ENCODE measurements at places on chromosomes 7 and 10.

- no peak for DNase-seq
Observed at GRCh38 chr7:141356161-141356560, 195.0 kb upstream of the AGK start.

DNA sequence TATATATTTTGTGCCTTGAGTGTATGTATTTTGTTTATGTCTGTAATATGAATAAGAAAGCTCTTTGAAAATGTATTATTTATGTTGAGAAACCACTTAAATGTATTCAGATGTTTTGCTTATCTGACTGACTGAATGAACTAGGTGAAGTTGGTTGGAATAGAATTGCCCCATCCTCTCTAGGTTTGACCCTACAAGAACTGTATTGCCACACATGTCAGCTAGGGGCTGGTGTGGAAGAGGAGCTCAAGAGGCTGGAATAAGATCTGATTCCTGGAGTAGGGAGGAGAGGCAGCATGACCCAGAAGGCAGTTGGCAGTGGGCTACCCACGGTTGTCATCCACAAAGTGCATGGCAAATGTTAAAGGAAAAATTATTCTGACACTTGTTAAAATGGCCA, 9.1 kb downstream of the SSMEM1 start:
- no peak for DNase-seq

GRCh38 chr10:32982911-32983909, 25.2 kb upstream of the ITGB1 start:
- no peak for DNase-seq

DNA sequence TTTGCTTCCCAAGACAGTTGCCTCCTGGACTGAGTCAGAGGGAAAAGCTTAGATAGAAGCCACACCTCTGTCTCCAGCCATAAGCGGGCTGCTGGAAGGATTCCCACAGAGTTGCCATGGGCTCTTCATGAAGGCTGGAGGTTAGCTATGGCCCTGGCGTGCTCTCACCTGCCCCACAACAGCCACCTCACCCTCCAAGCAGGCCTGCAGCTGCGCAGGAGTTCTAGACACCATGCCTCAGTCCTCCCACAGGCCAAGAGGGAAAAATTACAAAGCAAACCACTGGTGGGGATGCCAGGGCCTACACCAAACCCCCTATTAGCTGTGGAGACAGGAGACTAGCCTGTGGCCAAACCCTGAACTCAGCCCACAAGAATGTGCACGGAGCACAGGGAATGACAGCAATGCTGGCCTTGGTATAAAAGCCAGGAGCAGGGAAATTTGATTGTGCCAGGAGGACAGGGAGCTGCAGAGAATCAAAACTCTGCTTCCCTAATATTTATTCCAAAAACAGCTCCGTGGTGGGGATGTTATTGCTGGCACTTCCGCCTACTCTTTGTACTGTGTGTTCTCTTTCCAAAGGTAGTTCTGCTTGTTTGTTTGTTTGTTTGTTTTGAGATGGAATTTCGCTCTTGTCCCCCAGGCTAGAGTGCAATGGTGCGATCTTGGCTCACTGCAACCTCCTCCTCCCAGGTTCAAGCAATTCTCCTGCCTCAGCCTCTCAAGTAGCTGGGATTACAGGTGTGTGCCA, 60.3 kb upstream of the STK17A start:
- DNase-seq, result no peak

DNA sequence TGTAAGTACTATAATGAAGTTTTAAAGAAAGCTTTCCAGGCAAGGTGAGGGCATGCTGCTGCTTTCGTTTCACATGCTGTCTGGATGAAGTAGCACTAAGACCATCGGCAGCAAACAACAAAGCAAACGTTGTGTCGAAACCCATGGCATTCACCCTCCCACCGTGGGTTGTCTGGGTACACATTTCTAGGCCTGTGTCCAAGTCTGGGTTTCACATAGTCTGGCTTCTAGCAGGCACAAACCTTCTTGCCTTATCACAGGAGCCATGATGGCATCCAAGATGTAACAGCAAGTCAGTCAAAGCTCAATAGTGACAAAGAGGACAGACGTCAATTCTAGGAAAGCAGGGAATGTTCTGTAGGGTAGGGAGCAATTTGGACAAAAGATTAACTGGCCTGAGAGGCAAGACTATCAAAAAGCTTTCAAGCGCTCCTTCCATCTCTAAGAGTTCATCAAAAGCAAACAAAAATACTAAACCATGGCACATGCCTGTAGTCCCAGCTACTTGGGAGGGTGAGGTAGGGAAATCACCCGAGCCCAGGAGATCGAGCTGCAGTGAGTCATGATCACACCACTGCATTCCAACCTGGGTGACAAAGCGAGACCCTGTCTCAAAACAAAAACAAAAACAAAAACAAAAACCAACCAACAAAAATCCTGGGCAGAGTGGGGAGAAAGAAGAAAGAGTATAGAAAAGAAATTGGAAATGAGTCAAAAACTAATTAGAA, 42.7 kb downstream of the PAXIP1 start:
- DNase-seq, result no peak

DNA sequence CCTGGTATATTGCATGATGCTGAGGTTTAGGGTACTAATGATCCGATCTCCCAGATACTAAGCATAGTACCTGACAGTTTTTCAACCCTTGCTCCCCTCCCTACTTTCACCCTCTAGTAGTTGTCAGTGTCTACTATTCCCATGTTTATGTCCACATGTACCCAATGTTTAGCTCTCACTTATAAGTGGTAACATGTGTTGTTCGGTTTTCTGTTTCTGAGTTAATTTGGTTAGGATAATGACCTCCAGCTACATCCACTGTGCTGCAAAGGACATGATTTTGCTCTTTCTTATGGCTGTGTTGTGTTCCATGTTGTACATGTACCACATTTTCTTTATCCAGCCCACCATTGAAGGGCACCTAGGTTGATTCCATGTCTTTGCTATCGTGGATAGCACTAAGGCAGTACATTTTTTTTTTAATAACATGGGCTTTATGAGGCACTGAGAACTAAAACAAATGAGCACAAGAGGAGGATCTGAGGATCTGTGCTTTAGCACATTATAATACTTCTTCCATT, 28.1 kb downstream of the ITGB8 start:
- no peak for DNase-seq

DNA sequence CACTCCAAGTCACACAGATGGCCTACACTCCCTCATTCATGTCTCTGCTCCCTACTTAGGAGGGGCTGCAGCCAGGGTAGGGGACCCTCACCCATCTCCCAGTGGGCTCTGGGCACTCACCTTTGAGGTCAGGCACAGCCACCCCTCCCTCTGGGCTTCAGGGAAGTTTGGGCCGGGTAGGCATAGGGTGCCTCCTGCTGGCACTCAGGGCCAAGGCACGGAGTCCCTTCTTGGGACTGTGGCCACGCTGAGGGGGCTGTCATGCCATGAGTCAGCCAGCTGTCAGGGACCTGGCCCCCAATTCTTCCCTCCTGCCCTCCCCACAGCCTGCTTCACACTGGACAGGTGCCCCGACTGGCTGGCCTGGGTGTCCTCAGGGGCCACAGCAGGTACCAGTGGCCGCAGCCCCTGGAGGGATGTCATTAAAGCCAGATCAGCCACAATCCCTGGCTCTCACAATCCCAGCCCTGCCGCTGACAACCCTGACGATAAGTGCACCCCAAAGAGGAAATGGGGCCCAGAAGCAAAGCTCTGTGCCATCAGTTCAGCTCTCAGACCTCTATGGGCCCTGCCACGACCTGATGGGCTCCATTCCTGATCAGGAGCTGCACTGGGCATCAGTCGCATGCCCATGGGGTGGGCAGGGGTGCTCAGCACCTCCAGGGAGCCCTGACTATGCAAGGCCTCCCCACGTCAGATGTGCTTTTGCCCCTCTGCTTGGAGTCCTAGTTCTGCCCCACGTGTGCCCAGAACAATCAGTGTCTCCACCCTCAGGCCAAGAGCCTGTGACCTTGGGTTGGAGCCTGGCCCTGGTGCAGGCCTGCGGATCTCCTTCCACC, 34.1 kb upstream of the RET start:
- no peak for DNase-seq

DNA sequence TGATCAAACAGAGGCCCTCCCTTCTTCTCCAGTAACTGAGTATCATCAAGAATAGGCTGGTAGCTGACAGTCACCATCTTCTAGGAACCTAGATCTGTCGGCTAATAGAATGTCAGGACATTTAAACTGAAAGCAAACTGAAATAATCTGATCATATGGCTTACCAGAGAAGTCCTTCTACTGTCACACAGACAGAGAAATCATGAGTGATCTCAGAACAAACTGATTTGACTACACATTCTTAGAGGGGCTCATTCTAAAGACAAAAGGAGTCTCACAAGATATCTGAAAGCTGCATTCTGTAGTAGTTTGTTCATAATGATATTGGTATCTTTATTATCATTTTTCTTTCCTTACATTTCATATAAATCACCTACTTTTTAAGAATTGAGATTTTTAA, 130.9 kb upstream of the ADCY1 start:
- no peak for DNase-seq

- DNase-seq, result peak; percentile 83
Observed at GRCh38 chr10:32056136-32057035, at the start of gene KIF5B. TSS of gene KIF5B (minus strand) at chr10:32056425. CDS start at chr10:32055973, 452 bp downstream.

DNA sequence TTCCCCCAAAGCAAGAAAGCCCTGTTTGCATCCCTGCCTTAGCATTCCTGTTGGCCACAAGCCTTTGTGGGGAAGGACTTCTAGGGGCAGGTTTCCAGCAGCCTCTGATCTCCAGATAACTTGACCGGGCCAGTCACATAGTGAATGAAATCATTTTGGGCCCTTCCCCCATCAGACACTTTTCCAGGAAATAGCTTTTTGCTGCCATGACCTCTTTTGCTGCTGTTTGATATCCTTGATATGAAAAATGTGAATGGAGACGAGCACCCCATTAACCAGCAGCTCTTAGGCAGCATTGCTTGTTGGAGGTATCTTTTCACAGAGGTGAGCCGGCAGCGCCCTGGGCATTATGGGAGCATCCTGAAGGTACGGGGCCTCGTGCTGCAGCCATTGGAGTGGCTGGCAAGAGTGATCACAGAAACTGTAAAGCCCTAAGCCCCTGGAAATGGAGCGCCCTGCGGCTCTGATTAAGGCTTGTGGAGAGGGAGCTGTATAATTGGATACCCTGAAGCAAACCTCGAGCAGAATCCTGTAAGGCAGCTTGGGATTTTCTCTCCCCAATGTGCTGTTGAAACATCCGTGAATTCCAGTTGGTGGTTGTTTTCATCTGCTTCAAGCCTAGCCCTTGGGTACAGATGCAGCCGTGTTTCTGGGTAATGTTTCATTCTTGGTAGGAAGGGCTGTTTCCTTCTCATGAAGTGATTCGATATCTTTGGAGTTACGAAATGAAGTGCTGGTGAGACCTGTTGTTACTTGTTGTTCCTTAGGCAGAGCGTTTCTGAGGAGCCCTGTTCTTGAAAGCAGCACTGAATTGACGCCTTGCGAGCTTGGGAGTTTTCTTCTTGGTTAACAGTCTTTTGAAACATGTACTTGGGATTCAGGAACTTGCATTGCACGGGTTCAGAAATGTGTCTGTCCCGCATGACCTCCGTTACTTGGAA, 179.0 kb downstream of the PTEN start:
- DNase-seq, result no peak

DNA sequence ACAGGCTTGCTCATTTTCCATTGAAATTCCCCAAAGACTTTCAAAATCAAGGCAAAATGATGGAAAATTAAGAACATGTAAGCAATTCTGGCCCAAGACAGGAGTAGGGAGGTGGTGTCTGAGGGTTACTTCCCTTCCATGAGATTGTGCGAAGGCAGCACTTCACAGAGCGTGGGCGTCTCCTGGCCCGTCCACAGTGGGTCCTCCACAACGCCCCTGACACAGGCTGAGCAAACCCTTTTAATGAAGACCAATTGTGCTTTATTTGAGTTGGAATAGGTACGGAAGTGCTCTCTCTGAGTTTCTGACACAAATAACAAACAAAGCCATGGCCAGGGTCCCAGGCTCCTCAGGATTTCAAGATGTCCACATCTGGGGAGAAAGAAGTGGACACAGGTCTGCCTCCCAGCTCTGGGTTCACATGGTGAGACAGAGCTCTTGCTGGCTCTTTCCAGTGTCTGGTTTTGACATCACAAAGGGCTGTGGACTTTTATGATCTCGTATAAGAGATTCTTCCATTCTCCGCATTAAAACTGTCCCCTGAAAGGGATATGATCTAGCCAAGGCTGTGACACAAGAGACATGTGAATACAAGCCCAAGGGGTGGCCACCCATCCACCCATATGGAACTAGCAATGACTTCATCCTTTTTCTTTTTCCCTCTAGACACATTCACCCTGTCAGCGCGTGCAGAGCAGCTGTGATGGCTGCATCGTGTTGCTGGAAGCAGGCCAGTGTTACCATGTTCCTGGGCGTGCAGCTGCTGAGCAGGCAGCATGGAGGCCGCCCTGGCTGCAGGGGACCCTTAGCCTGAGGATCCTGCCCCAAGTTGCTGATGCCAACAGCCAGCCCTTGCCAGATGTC, 145.6 kb downstream of the ADAM12 start:
- no peak for DNase-seq

DNA sequence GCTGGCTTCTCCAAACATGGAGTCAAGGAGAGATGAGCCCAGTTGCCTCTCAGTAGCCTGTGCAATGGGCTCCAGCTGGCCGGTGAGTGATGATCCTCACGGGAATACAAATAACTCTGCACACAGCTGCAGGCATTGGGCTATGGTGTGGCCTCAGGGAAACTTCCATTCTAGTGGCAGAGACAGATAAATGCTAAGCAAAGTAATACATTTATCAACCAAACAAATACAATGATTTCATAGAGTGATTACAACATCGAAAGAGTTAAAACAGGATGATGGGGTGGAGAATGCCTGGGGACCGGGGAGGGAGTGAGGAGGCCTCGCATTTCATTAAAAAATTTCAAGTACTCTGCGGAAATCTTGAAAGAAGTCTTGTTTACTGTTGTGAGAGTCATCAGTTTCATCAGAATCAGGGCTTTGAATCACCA, 15.0 kb upstream of the AKR1B1 start:
- DNase-seq, result no peak

GRCh38 chr10:129470103-129470851, 3.2 kb downstream of the MGMT start:
- DNase-seq, result no peak

DNA sequence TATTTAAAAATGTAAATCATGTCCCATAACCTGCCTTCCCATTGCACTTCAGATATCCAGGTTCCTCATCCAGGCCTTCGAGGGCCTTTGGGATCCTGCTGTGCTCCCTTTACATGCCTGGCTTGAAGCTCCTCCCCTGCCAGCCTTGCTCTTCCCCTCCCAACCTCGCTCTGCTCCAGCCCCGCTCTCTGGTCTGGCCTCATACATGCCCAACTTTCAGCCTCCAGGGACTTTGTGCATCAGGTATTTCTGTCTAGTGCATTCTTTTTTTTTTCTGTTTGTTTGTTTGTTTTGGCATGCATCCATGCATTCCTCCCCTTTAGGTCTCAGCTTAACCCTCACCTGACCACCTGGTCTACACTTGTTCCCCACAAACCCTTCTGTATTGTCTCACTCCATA, 160.3 kb downstream of the SNX10 start:
- no peak for DNase-seq

DNA sequence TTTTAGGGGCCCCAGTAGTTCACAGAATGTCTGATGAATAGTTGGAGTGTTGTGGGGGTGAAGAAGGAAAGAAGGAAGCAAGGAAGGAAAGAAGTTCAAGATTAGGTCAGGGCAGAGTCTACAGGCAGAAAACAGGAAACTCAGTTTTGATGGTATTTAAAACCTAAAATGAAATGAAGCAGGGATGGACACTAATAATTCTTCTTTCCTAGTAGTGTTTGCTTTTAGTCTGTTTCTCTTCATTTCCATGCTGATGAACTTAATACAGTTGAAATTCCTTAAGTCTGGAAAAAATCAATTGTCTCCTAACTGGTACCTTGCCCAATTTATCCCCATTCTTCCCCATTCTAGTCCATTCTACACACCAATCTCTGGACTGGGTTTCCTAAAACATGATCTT, 59.0 kb upstream of the GSAP start:
- no peak for DNase-seq

All from stimulated activated CD8-positive, alpha-beta memory T cell treated with anti-CD3 and anti-CD28 coated beads, Interleukin-4, amount 100 ng/mL, for 24 hours (primary cell).